Hepatic stellate cell (primary cell): ENCODE measurements at places on chromosomes 4 and X.

DNA sequence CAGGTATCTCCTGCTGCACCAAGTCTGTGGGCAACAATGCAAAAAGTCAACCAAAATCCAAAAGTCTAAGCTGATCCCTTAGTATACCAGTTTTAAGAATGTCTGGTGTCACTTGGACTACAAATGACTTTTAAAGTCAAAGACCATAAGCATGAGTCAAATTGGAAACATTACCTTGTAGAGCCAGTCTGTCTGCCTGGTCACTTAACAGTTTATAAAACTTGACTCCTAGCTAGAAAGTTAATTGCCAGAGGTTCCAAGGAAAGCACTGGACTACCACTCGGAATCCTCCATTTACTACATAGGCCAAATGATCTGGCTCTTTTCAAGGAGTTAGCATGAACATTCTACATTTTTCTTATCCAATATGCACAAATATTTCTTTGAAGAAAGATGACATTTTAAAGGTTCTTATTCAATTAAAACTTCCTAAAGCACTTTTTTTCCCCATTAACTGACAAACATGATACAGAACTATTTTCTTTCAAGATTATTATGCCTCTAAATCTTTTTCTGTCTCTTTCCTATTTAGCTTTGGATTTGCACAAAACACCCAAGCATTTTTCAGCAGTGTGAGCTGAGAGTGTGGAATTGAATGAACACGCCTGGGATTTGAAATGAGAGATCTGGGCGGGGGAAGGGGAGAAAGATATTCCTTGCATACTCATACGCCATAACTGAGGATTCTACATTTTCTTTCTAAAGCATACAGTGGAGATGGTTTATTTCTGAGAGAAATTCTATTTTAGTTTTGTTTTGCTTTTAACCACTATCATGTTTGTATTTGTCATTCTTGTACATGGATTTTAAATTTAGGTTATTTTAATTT lies 188.4 kb downstream of the SHROOM3 start:
- no peak for DNase-seq

DNA sequence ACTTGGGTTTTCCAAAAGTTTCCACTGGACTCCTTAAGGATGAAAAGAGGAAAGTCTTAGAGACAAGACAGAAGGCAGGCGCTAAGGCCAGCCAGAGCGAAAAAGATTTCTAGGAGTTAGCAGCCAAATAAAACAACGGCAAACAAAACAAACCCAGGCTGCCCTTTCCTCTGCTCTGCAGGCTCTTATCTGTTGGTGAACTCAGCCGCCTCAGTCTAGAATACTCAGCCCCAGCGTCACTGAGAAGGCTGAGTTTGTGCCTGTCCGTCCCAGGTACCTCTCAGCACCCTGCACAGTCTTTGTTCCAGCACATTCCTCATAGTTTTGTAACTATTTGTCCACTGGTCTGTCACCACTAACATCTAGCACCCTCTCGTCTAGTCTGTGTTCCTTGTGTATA lies 75.6 kb upstream of the FAM9C start:
- no peak for DNase-seq

GRCh38 chr4:21192367-21192766 lies 492.1 kb downstream of the PACRGL start:
- DNase-seq: no peak

- no peak for DNase-seq
Observed at GRCh38 chr4:1274871-1275270, 14.8 kb upstream of the MAEA start.

DNA sequence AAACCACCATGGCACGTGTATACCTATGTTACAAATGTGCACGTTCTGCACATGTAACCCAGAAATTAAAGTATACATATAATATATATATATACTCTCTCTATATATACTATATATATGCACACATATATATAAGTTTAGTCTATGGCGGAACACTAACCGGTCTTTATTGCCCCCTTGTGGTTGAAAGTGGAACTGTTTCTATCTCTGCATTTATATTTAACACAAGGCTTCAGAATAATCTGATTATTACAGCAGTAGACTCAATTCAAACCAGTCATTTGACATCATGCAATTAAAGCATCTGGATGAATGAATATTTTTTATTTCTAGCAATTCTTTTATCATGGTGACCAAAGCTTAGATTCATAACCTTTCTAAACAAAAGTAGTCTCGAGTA lies 14.6 kb downstream of the RAB9B start:
- DNase-seq: no peak

DNA sequence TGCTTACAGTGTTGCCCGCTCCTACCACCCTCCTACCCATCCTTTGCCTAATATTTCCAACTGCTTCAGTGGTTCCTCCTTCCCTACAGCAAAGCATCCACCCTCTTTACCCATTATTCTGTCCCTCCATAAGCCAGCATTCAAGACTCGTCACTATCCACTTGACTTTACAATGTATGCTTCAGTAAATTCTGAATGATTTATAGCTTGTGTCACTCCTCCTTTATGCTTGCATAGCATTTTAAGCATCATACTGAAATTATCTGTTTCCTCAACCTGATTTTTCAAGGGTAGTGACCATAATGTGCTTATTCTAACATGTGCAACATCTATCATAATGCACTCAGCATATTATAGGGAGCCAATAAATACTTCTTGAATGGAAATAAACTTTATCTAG lies 365.5 kb downstream of the RAB28 start:
- DNase-seq: no peak

- DNase-seq: no peak
Observed at GRCh38 chr4:13492747-13493146, 8.6 kb upstream of the RAB28 start.
